ENCODE measurements at places on chromosomes 11 and 22. TPM values are rescaled to one million over a fixed set of nuclear protein-coding genes. Genes with fewer than 3 reads are reported as not detected.

DNA sequence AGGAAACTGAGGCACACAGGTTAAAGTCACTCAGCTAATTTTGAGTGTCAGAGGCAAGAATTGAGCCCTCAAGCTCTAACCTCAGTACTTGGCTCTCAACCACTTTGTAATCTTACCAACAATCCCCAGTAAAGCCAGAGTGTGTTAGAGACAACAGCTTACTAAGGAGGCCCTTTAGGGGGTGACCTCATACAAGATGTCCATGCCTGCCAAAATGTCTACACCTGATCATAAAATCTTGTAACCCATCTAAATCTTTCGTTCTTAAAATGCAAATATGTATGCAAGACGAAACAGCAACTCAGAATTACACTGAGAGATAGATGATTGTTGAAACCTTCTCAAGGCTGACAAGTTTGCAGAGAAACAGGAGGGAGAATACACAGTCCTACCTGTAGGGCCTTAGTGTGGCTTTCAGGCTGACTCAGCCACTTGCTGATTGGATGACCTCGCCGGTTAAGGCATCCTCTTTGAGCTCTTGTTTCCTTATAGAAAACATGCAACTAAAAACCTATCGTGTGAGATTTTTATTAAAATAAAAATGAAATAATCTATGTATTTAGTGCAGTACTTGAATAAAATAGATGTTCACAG is 143.2 kb downstream of the OPCML start:
- no peaks in the 10 kb centered on the region for H3K27me3 ChIP-seq
- H3K4me3 ChIP-seq: no peak overlapping the region
- H3K27ac ChIP-seq: no peak overlapping the region
- no peaks in the 10 kb centered on the region for H3K36me3 ChIP-seq

DNA sequence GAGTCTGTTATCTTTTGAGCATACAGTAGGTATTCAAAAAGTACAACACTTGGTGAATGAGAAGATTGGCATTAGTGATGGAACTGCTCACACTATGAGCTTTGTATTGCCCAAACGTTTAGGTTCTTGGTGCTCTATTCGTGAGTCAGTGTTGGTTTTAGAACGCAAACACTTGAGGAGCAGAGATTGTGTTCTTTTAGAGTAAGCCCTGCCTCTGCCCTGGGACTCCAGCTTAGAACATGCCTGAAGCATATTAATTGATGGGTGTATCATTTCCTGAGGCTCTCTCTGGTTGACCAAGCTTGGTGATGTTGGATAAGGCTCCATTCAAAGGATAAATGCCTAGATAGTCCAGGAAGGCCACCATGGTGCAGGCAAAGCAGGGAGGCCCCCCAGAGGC is 10.9 kb downstream of the MTNR1B start:
- no peak overlapping the region for H3K27ac ChIP-seq
- DNase-seq: no peak
- no peaks in the 10 kb centered on the region for H3K36me3 ChIP-seq
- no peaks in the 10 kb centered on the region for H3K27me3 ChIP-seq
- H3K4me3 ChIP-seq: no peak overlapping the region

GRCh38 chr11:104043142-104043541 is 6.7 kb downstream of the DDI1 start:
- no peaks in the 10 kb centered on the region for H3K27me3 ChIP-seq
- DNase-seq: no peak
- no peaks in the 10 kb centered on the region for H3K4me1 ChIP-seq
- no peak overlapping the region for H3K27ac ChIP-seq

DNA sequence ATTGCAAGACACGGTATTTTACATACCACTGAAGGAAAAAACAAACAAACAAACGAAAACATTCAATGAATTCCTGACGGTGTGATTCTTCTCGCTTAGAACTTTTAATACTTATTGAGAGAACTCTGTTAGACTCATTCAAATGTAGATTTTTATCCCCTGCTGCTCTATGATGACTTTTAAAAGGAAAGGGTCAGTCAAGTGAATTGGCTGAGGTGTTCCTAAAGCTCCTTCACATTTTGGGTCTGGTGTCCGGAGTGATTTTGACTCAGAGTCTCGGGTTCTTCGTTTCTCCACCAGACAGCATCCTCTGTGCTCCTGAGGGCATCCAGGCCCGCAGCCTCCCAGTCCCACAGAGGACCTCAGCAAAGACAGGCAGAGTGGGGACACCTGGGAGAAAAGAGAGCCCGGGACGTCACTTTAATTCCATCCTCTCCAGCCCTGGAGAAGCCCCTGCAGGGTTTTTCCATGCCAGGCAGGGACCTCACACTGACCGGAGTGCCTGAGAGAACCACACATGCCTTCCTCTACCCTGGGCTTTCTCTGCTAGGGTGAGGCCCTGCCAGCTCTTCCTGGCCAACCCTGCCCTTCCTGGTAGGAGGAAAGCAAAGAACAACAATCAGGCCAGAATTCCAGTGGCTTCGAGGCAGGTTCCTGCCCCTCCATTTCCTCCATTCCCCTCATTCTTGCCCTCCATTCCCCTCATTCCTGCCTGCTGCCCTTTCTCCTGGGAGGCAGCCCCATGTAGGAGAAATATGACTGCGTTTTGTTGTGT is 1.4 kb upstream of the CSF2RB start:
- no peaks in the 10 kb centered on the region for H3K4me1 ChIP-seq
- no peaks in the 10 kb centered on the region for H3K36me3 ChIP-seq
- H3K27me3 ChIP-seq: no peaks in the 10 kb centered on the region
- H3K27ac ChIP-seq: no peak overlapping the region
- DNase-seq: no peak

- no peaks in the 10 kb centered on the region for H3K4me1 ChIP-seq
- peaks cover 15% of the 10 kb centered on the region for H3K36me3 ChIP-seq
- no peak overlapping the region for H3K4me3 ChIP-seq
These were observed 29.0 kb downstream of the CTSC start for GRCh38 chr11:88308576-88308975.

DNA sequence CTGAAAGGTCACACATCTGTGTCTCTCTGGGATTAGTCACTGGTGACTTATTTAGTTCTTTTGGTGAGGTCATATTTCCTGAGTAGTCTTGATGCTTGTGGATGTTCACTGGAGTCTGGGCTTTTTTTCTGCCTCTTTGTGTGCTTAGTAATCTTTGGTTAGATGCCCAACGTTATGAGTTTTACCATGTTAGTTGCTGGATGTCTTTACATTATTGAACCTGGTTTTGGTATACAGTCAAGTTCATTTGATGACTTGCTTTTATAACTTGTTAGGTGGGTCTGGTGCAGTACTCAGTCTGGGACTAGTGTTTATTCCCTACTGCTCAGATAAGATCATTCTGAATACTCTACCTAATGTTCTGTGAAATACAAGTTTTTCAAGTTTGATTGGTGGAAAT is 26.2 kb upstream of the SLC37A2 start:
- H3K4me3 ChIP-seq: no peak overlapping the region
- no peaks in the 10 kb centered on the region for H3K27me3 ChIP-seq
- no peaks in the 10 kb centered on the region for H3K4me1 ChIP-seq
- H3K27ac ChIP-seq: no peak overlapping the region
- no peak for DNase-seq

DNA sequence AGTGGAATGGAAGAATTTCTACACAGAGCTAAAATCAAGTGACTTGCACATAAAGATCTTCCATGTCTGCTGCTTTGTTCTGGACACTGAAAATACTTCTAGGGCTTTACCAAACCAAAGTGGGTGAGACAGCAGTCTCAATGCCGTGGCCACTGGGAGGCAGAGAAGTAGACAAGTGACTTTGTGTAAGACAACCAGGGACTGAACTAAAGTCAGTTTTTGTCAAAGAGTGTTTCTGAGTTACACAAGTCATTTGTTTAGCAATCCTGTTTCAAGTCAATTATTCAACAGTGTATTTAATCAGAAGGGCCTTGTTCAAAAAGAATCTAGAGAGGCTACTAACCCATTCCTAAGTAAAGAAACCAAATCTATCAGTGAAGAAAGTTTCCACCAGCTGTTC is 46.6 kb downstream of the TCP11L1 start:
- no peak for DNase-seq
- H3K27ac ChIP-seq: no peak overlapping the region
- no peak overlapping the region for H3K4me3 ChIP-seq
- H3K4me1 ChIP-seq: no peaks in the 10 kb centered on the region

DNA sequence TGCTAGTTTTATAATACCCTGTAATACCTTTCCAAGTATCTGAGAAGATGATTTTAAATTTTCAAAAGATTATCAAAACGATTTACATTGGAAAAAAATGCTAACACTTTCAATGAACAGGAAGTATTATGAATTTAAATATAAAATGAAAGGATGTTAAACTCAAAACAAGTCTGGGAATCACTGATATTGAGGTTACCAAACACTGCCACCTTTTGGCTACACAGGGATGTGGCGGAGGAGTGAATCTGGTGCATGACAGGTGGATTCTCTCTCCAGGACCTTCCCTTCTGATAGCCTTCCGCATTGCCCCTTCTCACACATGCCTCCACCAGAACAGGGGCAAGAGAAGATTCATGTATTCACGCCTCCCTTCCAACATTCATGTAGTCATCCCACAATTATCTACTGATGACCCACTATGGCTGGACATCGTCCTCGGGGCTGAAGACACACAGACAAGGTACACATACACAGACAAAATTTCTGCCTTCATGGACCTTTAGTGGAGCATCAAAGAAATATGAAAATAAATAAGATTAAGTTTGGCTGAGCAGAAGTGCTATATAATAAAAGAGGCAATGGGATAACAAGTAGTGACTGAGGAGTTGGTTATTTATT is 34.7 kb downstream of the ATG16L2 start:
- H3K27ac ChIP-seq: no peak overlapping the region
- no peak overlapping the region for H3K4me3 ChIP-seq
- DNase-seq: no peak
- no peaks in the 10 kb centered on the region for H3K36me3 ChIP-seq

DNA sequence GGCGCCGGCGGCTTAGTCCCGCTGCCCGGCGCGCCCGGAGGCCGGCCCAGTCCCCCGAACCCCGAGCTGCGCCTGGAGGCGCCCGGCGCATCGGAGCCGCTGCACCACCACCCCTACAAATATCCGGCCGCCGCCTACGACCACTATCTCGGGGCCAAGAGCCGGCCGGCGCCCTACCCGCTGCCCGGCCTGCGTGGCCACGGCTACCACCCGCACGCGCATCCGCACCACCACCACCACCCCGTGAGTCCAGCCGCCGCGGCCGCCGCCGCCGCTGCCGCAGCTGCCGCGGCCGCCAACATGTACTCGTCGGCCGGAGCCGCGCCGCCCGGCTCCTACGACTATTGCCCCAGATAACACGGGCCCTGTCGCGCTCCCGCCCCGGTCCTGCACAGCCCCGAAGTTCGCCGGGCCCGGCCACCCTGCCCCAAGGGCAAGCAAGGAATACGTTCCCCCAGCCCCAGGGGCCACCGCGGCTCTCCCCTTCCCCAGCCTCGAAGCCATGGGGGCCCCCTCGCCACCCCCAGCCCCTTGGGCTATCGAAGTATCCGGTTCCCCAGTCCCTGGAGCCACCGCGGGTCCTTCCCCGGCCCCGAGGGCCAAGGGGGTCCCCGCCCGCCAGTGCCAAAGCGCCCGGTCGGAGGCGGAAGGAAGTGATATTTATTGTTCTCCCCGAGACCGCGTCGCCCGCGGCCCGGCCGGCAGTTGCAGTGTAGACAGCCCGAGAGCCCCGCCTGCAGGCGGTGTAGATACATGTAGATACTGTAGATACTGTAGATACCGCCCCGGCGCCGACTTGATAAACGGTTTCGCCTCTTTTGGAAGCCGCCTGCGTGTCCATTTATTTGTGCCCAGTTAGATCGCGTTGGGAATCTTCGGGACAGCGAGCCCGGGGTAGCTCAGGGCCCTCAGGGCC is 6.2 kb downstream of the TBX1 start:
- H3K27ac ChIP-seq: no peak overlapping the region
- H3K4me1 ChIP-seq: peaks cover 9% of the 10 kb centered on the region
- no peaks in the 10 kb centered on the region for H3K27me3 ChIP-seq
- peak; percentile 47 for DNase-seq
- peak overlapping the region; percentile 51 for H3K4me3 ChIP-seq
- no peaks in the 10 kb centered on the region for H3K36me3 ChIP-seq

DNA sequence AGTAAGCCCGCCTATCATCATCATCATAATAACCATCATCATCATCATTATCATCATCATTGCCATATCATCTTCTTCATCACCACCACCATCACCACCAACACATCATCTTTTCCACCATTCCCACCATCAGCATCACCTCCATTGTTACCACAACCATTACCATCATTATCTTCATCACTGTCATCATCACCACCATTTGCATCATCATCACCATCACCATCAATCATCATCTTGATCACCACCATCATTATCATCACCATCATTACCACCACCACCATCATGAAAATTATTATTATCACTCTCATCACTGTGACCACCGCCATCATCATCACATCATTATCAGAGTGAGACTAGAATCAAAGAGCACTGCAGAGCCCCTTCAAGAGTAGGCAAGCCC is 199.4 kb upstream of the SEZ6L start:
- no peak for DNase-seq
- H3K27ac ChIP-seq: no peak overlapping the region
- no peaks in the 10 kb centered on the region for H3K4me1 ChIP-seq
- no peaks in the 10 kb centered on the region for H3K27me3 ChIP-seq
- no peaks in the 10 kb centered on the region for H3K36me3 ChIP-seq

GRCh38 chr22:43356881-43357280 is 13.7 kb upstream of the SCUBE1 start:
- H3K27ac ChIP-seq: no peak overlapping the region
- no peaks in the 10 kb centered on the region for H3K36me3 ChIP-seq
- no peak overlapping the region for H3K4me3 ChIP-seq
- H3K27me3 ChIP-seq: no peaks in the 10 kb centered on the region
- no peak for DNase-seq

- no peak overlapping the region for H3K4me3 ChIP-seq
- DNase-seq: no peak
- H3K27ac ChIP-seq: peak overlapping the region; percentile 58
- no peaks in the 10 kb centered on the region for H3K27me3 ChIP-seq
These were observed 22.5 kb upstream of the WNT11 start for GRCh38 chr11:76228875-76229149.

- DNase-seq: no peak
- H3K27ac ChIP-seq: no peak overlapping the region
- H3K36me3 ChIP-seq: no peaks in the 10 kb centered on the region
- no peaks in the 10 kb centered on the region for H3K4me1 ChIP-seq
- H3K27me3 ChIP-seq: no peaks in the 10 kb centered on the region
- H3K4me3 ChIP-seq: no peak overlapping the region
These were observed 588.2 kb downstream of the BRD1 start for GRCh38 chr22:49239264-49240015.

The TMPRSS5 gene
- not detected for total RNA-seq

The GGTLC3 gene
- not detected for total RNA-seq

The GLB1L3 gene
- total RNA-seq: not detected

The HSPB2 gene
- 0.94 TPM for total RNA-seq

The OR5AN1 gene
- total RNA-seq: not detected

The POLA2 gene
- 7.4 TPM for total RNA-seq

The CD3G gene
- 5.8 TPM for total RNA-seq

The BTBD10 gene
- 25.3 TPM for total RNA-seq

The F2 gene
- 0.53 TPM for total RNA-seq

The RIBC2 gene
- total RNA-seq: not detected

The DENND6B gene
- total RNA-seq: 14.9 TPM

The APOL5 gene
- not detected for total RNA-seq

All from Peyer's patch (tissue), 4 donors.